ENCODE measurements at places on chromosomes 11 and 22.

DNA sequence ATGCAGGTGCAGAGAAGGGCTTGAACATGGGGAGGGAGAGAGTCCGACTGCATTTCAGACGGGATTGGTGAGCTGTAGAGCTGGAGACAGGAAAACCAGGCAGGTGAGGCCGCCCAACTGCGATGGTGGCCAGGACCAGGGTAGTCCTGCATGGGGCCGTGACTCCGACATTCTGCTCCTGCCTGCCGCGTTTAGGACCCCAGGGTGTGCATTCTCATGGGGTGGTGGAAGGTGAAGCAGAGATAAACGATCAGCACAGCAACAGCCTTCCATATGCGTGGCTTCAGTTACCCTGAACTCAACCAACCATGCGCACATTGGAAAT lies 29.3 kb downstream of the SHANK2 start:
- no peak for DNase-seq

GRCh38 chr11:57483562-57483918 lies 23.2 kb downstream of the RTN4RL2 start:
- DNase-seq: no peak

DNA sequence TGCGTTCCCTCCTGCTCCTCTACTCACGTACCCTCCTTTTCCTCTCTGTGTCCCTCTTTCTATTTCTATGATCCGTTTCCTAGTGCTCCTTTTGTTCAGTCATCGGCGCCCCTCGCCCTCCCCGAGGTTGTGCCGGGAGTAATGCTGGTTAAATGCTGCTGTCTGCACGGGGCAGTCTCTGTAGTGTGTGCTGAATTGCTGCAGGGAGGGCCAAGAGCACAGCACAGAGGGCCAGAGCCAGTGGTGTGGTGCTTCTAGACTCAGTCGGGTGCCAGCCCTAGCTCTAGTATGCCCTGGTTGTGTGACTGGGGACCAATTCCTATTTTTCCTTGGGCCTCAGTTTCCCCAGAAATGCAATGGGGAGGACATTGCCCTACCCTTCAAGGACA lies 98.3 kb downstream of the PKNOX2 start:
- DNase-seq: no peak

DNA sequence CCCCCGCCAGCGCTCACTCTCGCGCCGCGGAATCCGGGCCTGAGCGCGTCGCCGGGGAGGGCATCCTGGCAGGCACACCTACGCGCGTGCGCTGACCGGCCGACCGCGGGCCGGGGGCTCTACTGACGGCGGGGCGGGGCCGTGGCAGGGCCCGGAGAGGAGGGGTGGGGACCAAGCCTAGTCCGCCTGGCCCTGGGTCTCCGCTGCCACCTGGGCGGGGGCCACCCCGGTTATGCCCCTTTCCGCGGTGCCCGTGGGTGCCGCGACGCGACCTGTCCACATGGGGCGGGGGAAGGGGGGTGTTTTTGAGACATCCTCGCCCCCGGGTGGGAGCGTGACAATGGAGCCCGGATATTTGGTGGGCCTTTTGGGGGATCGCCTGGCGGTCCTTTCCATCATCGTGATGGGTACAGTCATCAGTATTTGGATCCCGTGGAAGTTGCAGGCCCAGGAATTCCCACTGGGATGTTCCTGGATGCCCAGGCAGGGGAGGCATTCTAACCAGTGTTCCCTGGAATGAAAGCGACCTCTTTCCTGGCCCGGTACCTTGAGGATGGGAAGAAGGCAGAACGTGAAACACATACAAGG lies 2.2 kb downstream of the NCAM1 start:
- DNase-seq: no peak

DNA sequence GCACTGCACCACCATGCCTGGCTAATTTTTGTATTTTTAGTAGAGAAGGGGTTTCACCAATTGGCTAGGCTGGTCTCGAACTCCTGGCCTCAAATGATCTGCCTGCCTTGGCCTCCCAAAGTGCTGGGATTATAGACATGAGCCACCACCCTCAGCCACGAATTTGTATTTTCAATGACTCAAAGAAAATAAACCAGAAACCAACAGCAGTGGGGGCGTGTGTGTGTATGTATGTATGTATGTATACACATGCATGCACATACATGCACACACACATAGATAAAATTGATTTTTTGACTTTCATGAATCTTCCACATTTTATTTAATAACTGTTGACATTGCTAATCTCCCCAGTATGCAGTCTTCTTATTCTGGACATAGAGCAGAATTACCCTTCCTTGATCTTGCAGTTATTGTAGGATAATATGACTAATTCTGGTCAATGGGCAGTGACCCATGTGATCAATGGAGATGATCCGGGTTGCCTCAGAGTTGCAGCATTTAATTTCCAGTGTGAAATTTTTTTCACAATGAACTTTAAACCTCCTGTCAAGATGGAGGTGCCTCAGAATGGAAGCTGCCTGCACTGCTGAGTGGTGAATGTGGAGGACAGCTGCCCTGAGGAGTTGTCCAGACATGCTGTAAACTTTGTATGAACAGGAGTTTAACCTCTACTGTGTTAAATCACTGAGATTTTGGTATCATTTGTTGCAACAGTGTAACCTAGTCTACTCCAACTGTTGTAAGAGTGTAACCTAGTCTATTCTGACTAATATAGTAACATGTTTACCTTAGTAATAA lies 12.8 kb upstream of the PTPN5 start:
- no peak for DNase-seq

GRCh38 chr11:47705721-47706120 lies 9.4 kb downstream of the AGBL2 start:
- no peak for DNase-seq

- DNase-seq: no peak
Measured at GRCh38 chr11:128868841-128869671, 2.0 kb upstream of the KCNJ1 start.

- no peak for DNase-seq
Measured at GRCh38 chr22:47080100-47080499, 317.6 kb downstream of the TBC1D22A start.

DNA sequence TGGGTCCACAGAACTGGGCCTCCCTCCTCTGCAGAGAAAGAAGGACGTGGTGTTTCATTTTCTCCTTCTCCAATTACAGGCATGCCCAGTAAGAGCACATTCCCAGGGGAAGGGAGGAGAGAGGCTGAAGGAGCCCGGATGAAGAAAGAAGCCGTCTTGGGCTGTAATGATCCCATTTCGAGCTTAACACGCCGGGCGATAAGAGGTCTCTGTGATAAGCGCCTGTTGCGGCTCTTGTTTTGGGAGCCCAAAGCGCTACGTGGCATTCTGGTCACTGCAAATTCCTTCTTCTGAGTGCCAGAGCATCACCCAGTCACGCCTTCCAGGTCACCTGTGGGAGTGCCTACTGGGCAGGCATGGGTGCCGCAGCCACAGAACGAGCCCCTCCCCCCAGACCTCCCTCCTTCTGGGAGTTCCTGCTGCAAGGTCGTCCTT lies 57.5 kb downstream of the ANO1 start:
- DNase-seq: no peak
